ENCODE measurements at places on chromosomes 1 and 21.

GRCh38 chr1:197480446-197480845 lies 212.4 kb downstream of the CRB1 start:
- DNase-seq = no peak

DNA sequence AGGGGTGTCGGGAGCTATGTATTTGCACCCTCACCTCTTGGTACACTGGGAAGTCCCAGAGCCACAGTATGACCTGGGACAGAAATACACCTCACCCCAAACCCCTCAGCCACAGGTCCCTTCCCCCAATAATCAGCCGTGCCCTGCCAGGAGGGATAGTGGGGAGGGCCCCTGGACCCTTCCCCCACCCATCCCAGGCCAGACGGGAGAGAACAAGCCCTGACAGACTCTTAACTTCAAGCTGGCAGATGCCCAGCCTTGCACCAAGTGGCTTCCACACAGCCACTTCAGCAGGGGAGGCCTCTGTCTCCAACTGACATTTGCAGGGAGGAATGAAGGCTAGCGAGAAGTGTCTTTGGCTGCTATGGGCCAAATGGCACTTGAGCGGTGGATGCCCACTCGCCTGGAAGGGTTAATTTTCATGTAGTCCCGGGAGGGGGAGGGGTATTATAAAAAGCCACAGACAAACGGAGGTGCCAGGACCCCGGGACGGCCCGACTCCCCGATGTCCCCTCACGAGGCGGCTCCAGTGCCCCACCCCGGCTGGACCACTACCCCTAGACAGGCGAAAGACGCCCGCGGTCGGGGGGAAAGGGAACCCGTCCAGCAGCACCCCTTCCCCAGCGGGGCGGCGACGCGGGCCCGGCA lies 495 bp downstream of the SYNC start:
- DNase-seq = peak; percentile 67

DNA sequence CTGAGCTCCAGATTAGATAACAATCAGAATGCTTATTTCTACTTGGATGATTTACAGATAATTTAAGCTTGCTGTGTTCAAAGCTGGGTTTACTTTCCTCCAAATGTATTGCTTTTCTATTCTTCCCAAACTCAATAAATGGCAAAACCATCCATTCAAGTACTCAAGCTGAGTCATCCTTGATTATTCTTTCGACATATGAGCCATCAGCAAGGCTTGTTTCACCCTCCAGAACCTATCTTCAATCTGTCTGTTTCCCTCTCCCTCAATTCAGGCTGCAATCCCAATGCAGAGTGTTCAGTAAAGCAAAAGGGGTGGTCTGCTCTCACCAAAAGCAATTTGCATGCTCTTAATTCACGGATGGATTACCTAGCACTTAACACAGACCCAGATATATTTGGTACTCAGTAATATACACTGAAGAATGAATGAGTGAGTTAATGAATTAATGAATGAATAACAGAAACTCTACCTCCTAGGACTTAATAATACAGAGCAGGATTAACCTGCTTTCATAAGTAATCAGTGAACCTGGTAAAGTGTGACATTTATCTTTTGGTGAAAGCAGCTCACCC lies 41.9 kb downstream of the DDR2 start:
- peak; percentile 77 for DNase-seq

- DNase-seq = no peak
Observed at GRCh38 chr21:39576518-39577128, 36.1 kb upstream of the B3GALT5 start.

GRCh38 chr1:53370369-53370961 lies 42.6 kb upstream of the LRP8 start:
- DNase-seq = no peak

DNA sequence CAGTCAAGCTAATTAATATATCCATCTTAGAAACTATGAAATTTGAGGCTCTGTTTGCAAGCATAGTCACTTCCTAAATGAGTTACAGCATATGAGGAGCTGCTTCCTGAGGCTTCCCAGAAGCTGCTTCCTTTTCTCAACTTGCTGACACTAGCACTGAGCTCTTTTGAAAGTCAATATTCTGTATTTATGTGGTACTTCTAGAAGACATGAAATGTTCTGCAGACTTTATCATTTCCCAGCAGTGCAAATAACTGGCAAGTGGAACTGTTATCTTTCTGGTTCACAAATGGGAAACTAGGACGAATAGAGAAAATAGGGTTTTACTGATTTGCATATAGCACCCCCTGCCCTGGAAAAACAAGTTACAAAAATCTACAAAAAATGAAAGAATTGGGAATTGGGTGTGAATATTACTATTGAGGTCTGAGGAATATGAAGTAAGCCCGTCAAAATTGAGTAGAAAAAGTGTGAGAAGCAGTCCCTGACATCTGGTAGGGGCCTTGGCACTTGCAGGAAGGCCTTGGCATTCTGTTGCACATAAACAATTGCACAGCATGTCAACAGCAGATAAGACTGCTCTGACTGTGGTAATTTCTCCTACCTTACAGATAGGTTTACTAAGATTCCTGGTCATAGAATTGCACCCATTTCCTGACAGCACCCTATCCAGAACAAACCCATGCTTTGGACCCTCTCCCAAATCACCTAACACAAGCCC lies 7.1 kb downstream of the GIPC2 start:
- DNase-seq = no peak

- no peak for DNase-seq
Observed at GRCh38 chr1:103283841-103284669, 175.7 kb upstream of the COL11A1 start.

DNA sequence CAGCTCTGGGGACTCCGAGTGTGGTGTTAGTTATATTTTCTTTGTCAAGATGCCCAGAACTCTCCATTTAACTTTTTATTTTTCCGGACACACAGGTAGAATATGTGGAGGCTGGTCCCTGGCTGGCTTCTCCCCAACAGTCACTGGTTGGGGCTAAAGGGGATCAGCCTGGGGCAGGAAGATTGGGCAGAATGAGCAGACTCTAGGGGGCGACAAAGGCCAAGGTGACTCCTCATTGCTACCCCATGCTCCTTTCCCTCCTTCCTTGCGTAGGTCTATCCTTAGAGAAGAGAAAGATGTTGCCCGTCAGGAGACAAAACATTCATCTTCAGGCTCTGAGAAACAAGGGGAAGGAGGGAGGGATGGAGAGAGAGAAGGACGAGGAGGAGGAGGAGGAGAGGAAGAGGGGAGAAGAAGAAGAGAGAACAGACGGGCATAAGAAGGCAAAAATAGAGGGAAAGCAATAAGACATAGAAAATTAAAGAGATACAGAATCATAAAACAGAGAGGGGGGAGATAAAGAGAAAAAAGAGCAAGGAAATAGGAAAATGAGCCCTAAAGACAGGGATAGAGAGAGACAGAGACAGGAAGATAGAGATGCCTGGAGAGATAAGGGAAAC lies 89.9 kb downstream of the FOXD2 start:
- DNase-seq = no peak

- DNase-seq = no peak
Observed at GRCh38 chr21:15772654-15773053, 42.9 kb downstream of the USP25 start.

- no peak for DNase-seq
Observed at GRCh38 chr1:6985549-6986276, 200.5 kb downstream of the CAMTA1 start.

GRCh38 chr1:156749419-156750118 lies 1.9 kb downstream of the HDGF start:
- no peak for DNase-seq

- DNase-seq = no peak
Observed at GRCh38 chr21:14862794-14863720, 201.7 kb downstream of the NRIP1 start.

DNA sequence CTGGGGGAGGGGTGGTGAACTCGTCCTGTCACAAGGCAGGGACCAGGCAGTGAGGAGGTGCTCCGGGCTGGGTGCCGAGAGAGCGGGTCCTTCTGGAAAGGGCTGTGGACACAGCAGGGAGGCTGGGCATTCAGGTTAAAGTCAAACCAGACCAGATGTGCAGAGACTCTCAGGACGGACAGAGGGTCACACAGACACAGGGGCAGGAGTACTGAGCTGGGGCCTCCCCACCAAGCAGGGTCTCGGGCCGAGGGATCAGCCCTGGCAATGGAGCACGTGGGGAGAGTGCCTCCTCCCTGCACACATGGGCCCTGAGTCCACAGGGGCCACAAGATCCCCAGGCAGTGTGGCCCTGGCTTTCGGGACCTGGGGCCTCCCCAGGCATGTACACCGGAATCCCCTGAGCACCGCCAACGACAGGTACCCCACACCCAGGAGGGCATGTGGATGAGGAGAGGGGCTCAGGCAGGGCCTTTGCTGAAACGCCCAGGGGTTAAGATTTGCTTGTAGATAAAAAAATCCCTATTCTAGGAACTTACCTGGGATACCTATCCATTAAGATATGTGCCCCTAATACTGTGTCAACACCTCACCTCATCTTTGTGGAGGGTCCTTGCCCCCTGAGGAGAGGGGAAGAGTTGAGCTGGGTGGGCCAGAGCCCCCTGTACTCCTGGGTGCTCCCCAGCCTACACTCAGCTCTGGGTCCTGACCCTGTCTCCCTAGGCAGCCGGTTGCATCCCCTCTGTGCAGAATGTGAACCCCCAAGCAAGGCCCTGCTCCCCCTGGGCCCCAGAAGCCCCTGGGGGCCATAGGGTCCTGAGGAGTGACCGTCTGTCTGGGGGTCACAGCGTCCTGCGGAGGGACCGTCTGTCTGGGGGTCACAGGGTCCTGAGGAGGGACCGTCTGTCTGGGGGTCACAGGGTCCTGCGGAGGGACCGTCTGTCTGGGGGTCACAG lies 46.9 kb upstream of the ADARB1 start:
- no peak for DNase-seq

- DNase-seq = peak; percentile 41
Observed at GRCh38 chr1:3727042-3727824, 25.0 kb upstream of the CCDC27 start.

GRCh38 chr1:41411229-41411628 lies 50.0 kb downstream of the FOXO6 start:
- DNase-seq = no peak

- peak; percentile 79 for DNase-seq
Observed at GRCh38 chr1:50978852-50979781, 9.1 kb downstream of the CDKN2C start.

DNA sequence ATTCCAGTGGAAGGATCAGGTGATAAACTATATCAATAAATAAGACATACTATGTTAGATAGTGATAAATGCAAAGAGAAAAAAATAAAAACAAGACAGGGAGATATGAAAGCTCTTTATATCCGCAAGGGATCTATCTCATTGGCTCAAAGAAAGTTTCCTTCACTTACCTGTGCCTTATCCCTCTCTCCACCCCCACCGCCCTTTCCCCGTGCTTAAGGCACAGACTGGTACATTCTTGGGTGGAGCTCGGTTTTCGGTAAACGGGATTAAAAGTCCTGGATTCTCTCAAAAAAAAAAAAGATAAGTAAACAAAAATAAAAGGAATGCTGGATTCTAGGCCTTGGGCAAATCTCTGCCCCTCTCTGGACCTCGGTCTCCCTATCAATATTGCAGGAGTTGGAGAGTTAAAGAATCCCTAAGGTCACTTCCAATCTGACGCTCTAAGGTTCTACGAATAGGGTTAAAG lies 593 bp upstream of the DNAJC16 start:
- DNase-seq = no peak

GRCh38 chr1:2591581-2592261 lies 5.1 kb downstream of the PRXL2B start:
- DNase-seq = no peak

DNA sequence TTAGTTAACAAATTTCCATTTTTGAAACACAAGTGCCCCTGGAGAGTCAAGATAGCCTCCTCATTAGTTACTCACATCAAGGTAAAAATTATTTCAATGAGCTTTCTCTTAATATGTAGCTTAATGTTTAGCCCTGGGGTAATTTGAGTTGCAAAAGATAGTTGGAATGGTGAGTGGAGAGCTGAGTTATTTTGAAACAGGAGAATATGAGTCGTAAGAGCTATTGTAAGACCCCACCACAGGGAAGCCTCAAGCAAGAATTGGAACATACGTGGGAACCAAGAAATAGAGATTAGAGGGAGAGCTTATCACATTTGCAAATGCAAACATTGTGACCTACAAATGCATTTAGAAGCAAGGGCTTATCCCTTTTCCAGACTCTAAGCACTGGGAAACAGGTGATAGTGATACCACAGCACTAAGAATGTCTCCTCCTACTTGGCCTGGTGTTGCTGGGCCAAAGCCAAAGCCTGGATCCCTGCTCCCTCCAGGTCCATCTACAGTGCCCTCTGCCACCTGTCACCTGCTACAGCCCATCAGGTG lies 635.1 kb downstream of the PTPRC start:
- peak; percentile 72 for DNase-seq

DNA sequence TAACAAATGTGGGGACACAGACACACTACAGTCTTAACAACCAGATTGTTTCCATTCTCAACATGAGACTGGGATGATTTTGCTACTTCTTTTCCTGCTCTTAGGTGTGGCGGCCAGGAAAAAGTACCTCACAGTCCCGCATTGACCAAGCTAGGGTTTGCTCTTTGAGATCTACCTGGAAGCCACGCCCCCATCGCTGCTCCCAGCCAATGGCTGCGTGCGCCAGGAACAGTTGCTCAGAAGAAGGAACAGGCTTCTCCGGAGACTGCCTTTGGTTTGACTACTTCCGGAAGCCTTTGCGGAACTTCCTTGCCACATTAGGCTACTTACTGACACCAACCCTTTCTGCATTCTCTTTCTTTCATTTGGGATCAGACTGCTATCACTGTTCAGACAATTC lies 44.2 kb upstream of the PLD5 start:
- DNase-seq = no peak

DNA sequence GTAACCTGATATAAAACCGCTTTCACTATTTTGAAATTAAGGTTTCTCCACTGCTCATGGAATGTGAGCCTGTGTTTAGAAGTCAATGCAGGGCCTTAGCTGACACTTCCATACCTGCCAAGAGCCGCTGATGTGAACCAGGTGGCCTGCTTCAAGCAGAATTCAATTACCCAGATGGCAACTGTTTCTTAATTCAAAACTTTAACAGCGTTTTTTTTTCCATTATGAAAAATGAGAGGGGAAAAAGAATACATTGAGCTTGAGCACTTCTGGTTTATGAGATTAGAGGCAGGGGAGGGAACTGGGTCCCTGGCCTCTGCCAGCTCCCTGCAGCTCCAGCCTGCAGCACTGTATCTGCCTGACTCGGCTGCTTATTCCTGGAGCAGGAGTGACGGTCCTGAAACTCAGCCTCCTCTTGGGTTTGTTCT lies 7.7 kb upstream of the ATP1A1 start:
- no peak for DNase-seq

DNA sequence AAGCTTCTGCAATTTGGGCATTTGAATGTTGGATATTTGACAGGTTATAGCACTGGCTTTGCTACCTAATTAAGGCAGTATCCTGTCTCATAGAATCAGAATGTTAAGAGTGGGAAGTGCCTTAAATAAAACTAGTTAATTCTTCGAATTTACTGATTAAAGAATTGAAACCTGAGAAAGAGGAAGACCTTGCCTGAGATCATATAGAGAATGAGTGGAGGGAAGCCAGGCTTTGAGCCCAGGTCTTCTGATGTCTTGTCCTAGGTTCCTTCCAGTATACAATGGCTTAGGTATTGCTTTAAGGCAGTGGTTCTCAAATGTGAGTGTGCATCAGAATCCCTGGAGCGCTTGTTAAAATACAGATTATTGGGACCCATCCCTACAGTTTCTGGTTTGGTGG lies 20.9 kb upstream of the SH3BGRL3 start:
- no peak for DNase-seq

Measured in M059J (cell line).